ENCODE measurements at places on chromosomes 2 and 18.

- no peaks in the 10 kb centered on the region for H3K36me3 ChIP-seq
- H3K27ac ChIP-seq = no peak overlapping the region
- DNase-seq = no peak
- H3K27me3 ChIP-seq = no peaks in the 10 kb centered on the region
- H3K4me1 ChIP-seq = no peaks in the 10 kb centered on the region
These were observed 54.8 kb upstream of the CCDC178 start for GRCh38 chr18:33495278-33495677.

- no peaks in the 10 kb centered on the region for H3K27me3 ChIP-seq
- H3K27ac ChIP-seq = no peak overlapping the region
- H3K4me3 ChIP-seq = no peak overlapping the region
- no peaks in the 10 kb centered on the region for H3K4me1 ChIP-seq
These were observed 210.6 kb downstream of the CAMKMT start for GRCh38 chr2:44572196-44572900.

GRCh38 chr2:47321411-47322031, 81.4 kb upstream of the MSH2 start:
- DNase-seq = no peak
- no peaks in the 10 kb centered on the region for H3K27me3 ChIP-seq
- H3K4me3 ChIP-seq = no peak overlapping the region
- peaks cover 5% of the 10 kb centered on the region for H3K4me1 ChIP-seq
- H3K27ac ChIP-seq = no peak overlapping the region

DNA sequence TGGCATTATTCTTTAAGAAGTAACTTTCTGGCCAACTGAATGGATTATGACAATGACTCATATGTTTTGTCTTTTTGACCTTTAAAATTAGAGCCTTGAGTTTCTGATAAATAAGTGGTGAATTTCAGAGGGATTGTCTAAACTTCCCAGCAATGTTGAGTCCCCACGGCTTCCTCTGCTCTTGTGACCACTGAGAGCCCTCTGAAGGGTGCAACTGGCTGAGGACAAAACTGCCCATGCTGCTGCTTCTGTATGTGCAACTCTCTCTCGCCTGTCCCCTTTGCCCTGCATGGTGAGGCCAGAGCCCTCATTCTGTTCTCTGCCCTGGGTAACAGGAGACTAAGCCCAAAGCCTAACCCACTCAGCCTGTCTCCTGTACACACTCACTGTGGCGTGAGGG, 52.7 kb upstream of the SLC14A1 start:
- H3K36me3 ChIP-seq = no peaks in the 10 kb centered on the region
- no peak for DNase-seq
- no peak overlapping the region for H3K4me3 ChIP-seq
- no peaks in the 10 kb centered on the region for H3K27me3 ChIP-seq
- peaks cover 44% of the 10 kb centered on the region for H3K4me1 ChIP-seq

- H3K4me3 ChIP-seq = no peak overlapping the region
- H3K27ac ChIP-seq = no peak overlapping the region
- H3K27me3 ChIP-seq = no peaks in the 10 kb centered on the region
- no peaks in the 10 kb centered on the region for H3K36me3 ChIP-seq
- peaks cover 15% of the 10 kb centered on the region for H3K4me1 ChIP-seq
These were observed 1378.9 kb upstream of the CELF4 start for GRCh38 chr18:38944446-38945024.

GRCh38 chr2:58065248-58065647, 18.6 kb downstream of the VRK2 start:
- H3K4me1 ChIP-seq = no peaks in the 10 kb centered on the region
- H3K27ac ChIP-seq = no peak overlapping the region
- no peak for DNase-seq
- no peaks in the 10 kb centered on the region for H3K36me3 ChIP-seq
- H3K27me3 ChIP-seq = no peaks in the 10 kb centered on the region
- H3K4me3 ChIP-seq = no peak overlapping the region

GRCh38 chr2:139165041-139165440, 384.9 kb upstream of the NXPH2 start:
- no peak overlapping the region for H3K27ac ChIP-seq
- no peaks in the 10 kb centered on the region for H3K27me3 ChIP-seq
- no peaks in the 10 kb centered on the region for H3K36me3 ChIP-seq
- H3K4me3 ChIP-seq = no peak overlapping the region

DNA sequence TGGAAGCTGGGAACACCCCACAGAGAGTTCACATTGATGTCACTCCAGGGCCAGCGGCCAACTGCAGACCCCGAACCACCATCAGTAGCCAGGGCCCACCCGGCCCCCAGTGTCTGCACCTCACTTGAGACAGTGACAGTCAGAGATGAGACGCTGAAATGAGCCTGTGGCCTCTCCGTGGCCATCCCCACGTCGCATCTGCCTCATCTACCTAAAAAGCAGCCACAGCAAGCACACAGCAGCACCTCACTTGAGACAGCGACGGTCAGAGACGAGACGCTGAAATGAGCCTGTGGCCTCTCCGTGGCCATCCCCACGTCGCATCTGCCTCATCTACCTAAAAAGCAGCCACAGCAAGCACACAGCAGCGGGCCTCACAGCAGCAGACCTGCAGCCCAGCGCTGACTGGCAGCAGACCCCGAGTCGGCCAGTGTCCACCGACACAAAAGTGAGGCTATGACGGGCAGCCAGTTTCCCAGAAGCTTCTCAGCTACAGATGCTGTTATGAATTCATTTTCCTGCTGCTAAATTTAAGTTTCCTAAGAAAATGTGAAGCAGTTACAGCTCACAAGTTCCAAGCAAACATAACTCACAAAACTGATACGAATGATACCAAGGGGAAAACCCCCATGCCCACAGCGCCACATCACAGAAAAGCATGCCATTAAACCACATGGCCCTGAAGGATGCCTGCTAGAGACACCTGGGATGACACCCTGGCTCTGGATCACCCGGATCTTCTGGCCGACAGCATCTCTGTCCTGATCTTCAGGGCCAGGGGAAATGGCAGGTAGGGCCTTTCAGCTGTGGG, 27.7 kb downstream of the SNORC start:
- no peaks in the 10 kb centered on the region for H3K4me1 ChIP-seq
- H3K27me3 ChIP-seq = no peaks in the 10 kb centered on the region
- H3K4me3 ChIP-seq = no peak overlapping the region
- H3K27ac ChIP-seq = no peak overlapping the region

GRCh38 chr2:202193881-202194353, 44.5 kb downstream of the SUMO1 start:
- no peak overlapping the region for H3K27ac ChIP-seq
- no peaks in the 10 kb centered on the region for H3K36me3 ChIP-seq
- no peak overlapping the region for H3K4me3 ChIP-seq
- H3K4me1 ChIP-seq = no peaks in the 10 kb centered on the region
- no peak for DNase-seq

All from CD4-positive, alpha-beta T cell (primary cell).